ENCODE measurements at places on chromosomes 1 and 21.

- no peak for DNase-seq
Measured at GRCh38 chr1:50917138-50918137, 42.6 kb downstream of the FAF1 start.

DNA sequence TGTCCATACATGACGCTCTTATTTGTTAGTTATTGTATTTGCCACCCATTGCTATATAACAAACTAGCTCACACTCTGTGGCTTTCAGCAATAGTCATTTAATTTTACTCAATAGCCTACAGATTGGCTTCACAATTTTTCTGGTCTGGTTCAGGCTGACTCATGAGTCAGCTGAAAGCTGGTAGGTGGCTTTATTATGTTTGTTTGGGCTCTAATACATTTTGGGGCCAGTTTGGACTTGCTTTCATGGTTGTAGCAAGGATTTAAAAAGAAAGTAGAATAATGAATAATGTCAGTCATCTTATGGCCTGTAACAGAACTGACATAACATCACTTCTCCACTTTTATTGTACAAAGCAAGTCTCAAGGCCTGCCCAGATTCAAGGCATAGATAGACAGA, 338.7 kb downstream of the LRRIQ3 start:
- DNase-seq: no peak

GRCh38 chr1:42506576-42506975, 43.5 kb downstream of the CCDC30 start:
- no peak for DNase-seq

DNA sequence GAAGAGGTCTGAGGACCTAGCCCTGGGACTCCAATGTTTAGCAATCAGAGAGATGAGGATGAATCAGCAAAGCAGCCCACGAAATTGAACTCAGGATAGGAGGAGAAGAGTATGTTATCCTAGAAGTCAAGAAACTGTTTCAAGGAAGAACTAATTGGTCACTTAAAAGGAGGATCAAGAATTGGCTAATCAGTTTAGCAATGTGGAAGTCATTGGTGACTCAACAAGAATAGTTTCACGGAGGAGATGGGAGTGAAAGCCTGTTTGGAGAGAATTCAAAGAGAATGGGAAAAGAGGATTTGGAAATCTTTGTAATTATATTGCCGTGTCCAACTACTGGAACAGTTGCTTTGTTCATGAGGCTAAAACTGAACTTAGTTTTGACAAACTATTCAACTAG, 7.4 kb downstream of the HMCN1 start:
- no peak for DNase-seq

DNA sequence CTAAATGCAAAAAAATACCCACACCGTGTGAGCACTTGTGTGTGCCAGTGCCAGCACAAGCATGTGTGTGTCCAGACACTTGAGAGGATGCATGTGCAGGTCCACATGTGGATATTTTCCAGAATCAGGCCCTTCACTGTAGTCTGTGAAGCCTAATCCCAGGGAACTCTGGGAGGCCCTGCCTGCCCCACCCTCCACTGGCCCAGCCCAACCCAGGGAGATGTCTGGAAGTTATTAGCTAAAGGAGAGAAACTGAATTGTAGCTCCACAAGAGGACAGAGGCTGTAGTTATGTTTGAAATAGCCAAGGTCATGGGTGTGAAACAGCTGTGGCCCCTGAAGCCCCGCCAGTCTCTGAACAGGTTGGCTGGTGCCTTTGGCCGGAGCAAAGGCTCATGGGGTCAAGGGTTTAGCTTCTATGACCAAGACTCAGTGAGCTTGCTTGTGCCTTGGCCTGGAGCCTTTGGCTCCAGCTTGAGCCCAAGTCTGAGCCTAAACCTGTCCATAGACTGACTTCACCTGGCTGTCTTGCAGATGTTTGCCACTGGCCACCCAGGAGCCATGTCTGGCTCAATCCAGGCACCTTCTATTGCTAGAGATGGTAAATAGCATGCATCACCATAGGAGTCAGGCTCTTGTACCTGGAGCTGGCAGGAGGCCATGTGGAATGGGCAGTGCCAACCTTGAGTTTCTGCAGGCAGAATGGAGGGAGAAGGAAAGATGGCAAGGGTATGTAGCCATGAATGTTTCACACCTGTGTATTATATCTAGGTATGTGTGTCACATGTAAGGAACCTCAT, 69.9 kb downstream of the TMEM53 start:
- DNase-seq: no peak

GRCh38 chr21:36692114-36692834, 6.6 kb upstream of the SIM2 start:
- DNase-seq: no peak

DNA sequence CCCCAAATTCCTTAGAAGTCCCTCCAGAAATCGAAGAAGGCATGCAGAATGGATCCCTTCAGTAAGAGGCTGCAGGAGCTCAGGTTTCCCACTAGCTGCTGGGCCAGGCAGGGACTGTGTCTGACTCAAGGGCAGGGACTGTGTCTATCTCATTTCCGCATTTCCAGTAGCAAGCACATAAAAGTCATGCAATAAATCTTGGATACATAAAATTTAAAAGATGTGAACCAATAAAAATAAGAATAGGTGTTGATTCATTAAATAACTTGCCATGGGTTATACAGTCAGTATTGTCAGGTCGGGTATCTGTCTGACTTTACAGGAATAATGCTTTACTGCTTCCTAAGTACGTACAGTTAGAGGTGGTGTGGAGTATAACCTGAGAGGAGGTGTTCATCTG, 15.2 kb downstream of the PM20D1 start:
- DNase-seq: no peak

DNA sequence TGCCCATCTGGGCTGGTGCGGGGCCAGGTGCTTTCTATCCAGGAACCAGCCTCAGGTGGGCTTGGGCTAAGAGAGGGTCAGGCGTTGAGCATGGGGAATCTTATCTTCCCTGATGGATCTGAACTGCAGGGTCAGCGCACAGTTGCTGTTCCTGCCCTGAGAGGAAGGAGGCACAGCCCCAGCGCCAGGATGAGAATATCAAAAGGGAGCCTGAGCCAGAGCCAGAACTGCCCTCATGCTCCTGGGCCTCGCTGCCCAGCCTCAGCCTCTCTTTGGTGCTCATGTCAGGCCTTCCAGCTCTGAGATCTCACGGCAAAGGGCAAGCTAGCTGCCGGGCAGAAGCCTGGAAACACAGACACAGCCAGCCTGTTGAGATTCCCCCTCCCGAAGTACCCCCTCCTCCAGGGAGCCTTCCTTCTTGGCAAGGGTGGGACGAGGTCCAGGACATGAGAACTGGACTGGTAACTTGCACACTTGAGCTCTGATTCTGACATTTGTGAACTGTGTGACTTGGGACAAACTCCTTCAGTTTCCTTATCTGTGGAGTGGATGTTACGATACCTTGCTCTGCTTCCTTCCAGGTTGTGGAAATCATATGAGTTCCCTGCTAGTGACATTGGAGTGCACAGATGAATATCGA, 1.2 kb upstream of the LAD1 start:
- no peak for DNase-seq

- no peak for DNase-seq
Measured at GRCh38 chr1:77639056-77639455, 43.4 kb downstream of the ZZZ3 start.

GRCh38 chr1:90341516-90341915, 346.6 kb downstream of the ZNF326 start:
- no peak for DNase-seq

- no peak for DNase-seq
Measured at GRCh38 chr1:205438213-205439158, 16.6 kb upstream of the LEMD1 start.

DNA sequence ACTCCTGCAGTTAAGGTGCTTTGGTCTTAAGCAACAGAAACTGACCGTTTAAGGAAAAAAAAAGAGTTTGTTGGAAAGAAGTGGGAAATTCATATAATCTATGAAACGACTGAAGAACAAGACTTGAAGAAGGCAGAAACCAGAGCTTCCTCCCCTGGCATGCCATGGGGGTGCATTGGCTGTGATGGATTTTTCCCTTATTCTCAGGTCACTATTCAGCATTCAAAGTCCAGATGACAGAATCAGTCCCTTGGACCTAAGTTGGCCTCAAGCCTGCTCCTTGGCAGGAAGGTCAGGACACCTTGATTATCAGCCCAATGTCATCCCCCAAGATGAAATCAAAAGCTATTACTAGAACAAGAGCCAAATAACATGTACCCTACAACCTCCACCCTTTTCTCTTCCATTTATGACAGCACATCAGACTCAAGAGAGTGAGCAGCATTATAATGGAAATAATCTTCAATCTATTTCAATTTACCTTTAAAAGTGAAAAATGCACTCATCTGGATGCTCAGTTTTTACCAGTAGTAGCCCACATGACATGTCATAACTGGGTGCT, 15.8 kb upstream of the TMEM9 start:
- DNase-seq: no peak

- DNase-seq: no peak
Measured at GRCh38 chr21:46065914-46066551, 31.9 kb upstream of the COL6A2 start.

DNA sequence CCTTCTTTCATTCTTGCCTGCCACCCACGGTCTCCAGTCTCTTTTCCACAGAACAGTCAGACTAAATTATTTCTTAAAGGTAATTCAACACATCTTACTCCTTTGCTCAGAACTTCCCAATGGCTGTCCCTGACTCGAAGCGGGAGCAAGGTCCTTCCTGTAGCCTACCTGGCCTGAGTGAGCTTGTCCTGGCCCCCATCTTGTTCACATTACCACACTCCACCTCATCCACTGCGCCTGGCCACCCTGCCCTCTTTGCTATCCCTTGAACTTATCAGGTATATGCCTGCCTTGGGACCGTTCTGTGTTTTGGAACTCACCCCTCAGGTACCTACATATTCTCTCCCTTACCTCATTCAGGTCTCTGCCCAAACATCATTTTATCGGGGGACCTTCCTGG, 13.3 kb upstream of the GLIS1 start:
- no peak for DNase-seq

DNA sequence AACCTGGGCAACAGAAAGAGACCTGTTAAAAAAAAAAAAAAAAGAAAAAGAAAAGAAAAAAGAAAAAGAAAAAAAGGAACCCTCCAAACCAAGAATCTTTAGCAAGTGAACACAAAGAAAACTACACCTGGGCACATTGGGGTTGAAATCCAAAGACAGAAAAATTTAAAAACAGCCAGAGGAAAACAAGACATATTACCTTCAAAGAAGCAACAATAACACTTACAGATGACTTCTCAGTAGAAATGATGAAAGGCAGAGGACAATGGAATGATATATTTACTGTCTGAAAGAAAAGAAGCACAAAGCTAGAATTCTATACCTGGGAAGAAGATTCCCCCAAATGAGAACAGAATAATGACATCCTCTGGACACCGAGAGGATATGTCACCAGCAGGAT, 2.7 kb upstream of the KRTAP10-1 start:
- no peak for DNase-seq

DNA sequence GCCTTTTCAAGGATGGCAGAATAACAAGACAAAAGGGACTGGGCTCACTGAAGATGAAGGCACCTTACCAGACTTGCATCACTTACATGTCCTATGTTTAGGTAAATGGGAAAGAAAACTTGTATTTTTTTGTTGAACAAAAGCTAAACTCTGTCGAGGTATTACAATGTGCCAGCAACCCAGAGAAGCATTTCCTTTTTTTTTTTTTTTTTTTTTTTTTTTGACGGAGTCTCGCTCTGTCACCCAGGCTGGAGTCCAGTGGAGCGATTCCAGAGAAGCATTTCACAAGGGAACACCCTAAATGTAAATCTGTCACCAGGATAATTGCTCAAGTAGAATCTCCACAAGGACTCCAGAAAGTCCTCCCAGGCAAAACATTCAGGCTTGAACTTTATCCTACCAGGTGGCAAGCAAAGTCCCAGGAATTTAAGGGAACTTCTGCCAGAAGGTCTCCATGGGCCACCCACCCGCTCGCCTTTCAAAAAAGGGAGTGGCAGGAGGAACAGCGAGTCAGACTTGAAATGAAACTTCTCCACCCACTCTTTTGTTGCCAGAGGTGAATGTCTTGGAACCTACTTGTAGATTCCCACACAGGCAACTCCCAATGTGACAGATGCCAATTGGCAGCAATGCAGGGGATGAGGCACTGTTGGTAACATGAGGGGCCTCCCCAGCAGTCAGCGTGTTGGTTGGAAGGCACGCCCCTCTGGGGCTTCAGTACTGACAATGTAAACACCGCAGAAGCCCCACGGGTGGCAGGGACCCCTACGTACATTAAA, 125.0 kb downstream of the TIAM1 start:
- no peak for DNase-seq

DNA sequence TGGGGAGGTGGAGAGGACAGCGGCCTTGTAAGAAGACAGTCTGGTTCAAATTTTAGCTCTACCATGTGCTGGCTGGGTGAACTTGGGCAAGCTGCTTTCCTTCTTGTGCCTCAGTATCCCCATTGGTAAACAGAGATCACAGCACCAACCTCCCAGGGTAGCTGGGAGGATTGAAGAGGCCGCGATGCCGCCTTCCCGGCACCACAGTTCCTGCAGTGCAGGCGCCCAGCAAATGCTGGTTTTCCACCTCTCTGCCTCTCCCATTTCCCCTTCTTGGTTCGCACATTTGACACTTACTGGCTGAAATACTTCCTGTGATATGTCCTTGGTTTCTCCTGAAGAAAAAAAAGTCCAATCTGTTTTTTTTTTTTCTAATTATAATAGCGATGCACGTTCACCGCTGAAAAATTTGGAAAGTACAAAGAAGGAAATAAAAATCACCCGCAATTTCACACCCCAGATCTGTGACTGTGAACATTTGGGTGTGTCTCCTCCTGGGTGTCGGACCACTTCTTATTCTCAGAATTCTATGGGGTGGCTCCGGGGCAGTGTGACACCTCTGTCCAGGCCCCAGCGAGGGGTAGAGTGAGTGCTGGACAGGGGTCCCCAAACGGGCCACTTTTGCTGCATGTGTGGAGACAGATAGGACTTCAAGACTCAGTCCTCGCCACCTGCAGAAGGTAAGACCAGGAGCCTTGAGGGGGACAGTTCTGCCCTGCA, 73.1 kb downstream of the RUNX3 start:
- DNase-seq: no peak

DNA sequence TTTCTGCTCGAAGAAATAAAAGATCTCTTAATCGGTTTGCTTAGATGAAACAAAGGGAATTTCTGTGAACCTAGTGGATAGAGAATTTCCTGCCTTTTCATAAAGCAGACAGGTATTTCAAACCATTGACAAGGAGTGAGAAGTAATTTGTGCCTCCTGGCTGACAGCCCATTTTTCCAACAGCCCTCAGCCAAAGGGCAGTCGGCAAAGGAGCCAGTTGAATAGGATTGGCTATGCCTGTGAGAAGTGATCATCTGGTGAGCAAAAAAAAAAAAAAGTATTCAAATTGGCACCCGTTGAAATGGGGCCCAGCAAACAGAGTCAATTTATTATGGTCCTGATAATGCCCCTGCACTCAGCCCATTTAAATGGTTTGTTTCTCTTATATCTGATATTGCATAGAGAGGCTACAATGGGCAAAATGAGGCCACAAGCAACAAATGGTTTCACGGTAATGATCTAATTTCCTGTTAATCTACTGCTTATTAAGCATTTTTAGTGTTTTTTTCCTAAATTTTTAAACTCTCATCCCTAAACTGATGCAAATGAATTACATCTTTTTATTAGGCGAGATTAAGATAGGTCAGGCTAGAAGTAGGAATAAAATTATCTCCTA, 477.5 kb downstream of the NUF2 start:
- no peak for DNase-seq

GRCh38 chr1:150832597-150832996, 24.5 kb upstream of the CTSK start:
- no peak for DNase-seq

Data from cerebellar nuclear complex (tissue), 1 donor.